ENCODE measurements at places on chromosomes 6 and 20.

DNA sequence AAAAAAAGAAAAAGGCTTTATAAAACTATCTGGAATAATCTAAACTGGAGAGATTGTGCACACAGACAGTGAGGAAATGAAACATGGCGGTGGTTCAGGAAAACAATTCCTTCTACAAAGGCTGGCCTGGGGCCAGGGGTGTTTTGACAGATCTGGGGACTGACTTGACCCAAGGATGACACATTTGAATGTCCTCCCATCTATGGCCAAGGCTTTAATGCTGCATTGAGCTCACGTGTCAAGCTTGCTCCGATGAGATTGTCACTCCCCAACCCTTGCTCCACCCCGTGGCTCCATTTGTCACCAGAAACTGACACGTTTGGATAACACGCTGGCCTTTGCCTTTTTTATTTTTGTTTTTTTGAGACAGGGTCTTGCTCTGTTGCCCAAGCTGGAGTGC, 156.1 kb downstream of the ZFP64 start:
- no peak for DNase-seq
- no peak overlapping the region for H3K27ac ChIP-seq
- H3K4me1 ChIP-seq, result peaks cover 9% of the 10 kb centered on the region
- H3K27me3 ChIP-seq, result no peaks in the 10 kb centered on the region

GRCh38 chr6:136510782-136511181, 39.4 kb downstream of the MAP7 start:
- no peak overlapping the region for H3K27ac ChIP-seq
- H3K4me3 ChIP-seq, result no peak overlapping the region
- DNase-seq, result no peak
- H3K4me1 ChIP-seq, result peaks cover 8% of the 10 kb centered on the region
- H3K27me3 ChIP-seq, result no peaks in the 10 kb centered on the region

DNA sequence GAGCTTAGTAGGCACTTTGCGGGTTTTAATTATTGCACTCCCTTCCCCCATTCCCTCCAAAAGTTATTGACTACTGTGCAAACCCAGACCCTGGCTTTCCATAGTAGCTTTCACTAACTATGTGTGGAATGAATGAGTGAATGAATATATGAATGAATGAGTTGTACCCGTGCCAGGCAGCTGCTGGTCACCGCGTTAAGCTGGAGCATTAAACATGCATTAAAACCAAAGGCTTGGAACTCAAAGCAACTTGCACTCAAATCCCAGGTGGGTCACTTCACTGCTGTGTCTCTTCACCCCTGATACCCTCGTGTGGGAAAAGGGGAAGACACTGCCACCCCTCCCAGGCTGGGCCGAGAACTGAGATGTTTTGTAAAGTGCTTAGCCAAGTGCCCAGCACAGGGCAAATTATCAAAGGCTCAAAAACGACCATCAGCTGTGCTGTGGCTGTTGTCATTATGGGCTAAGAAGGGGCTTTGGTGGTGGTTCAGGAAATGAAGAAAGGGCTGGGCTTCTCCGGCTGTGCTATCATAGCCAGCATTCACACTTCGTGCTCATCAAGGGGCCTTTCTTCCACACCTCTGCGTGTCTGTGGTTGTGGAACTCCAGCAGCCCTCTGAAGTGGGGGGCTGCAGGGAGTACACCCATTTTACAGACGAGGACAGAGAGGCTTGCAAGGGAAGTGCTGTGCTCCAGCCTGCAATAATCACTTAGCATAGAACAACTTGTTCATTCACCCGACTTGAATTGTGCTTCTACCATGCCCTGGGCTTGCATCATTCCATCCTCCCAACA, 60.2 kb upstream of the STX16 start:
- H3K27ac ChIP-seq, result no peak overlapping the region
- DNase-seq, result no peak
- H3K4me3 ChIP-seq, result no peak overlapping the region
- no peaks in the 10 kb centered on the region for H3K36me3 ChIP-seq

DNA sequence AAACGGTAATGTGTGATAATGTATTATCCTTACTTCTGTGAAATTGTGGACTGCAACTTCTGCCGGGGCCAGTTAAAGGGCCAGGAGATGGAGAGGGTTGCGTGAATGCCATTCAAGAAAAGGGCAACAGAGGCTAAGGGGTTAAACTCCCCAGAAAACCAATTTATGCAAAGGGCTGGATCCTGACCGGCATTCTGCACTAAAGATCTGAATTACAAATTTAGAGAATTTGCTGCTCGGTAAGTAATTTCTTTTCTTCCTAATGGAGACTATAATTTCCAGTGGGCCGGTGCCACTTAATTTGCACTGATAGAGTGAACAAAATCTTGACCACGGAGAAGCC, 130.1 kb downstream of the BCAS1 start:
- no peak overlapping the region for H3K27ac ChIP-seq
- no peak overlapping the region for H3K4me3 ChIP-seq
- H3K27me3 ChIP-seq, result no peaks in the 10 kb centered on the region
- no peak for DNase-seq

DNA sequence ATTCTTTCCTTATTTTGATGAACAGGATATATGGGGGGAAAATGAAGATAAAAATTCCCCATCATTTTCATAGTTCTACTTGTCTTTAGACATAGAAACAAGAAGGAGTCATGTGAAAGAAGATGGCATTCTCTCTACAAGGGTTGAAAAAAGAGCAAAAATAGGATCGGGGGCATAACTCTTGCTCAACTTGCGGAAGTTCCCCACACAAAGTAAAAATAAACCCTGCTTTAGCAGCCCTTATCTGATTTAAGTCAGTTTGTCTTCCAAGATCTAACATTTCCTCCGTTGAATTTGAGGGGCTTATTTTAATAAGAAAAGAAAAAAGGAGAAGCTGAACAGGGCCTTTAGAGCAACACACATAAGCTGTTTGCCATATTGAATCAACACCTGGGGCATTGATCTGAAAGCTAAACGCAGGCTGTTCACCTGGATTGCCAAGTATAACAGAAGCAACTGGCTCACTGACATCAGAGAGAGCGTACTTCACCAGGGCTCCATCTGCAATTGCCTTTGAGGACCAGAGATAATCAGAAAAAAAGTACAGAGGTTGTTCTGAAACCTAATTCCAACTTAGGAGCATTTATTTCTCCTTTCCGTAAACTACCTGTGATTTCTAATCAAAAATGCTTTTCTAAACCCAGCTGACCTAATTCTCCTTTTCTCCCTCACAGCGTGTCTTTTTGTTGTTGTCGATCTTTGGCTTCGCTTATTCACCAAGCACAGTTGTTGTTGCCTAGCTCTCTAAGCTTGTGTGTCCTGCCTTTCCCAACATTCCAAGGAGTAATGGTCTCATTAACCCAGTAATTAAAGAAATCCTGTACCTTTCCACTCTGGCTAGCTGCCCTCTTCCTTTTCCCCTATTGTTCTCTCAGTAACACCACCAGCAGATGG, 568.0 kb downstream of the KIF16B start:
- H3K27ac ChIP-seq, result no peak overlapping the region
- H3K4me3 ChIP-seq, result no peak overlapping the region
- no peaks in the 10 kb centered on the region for H3K27me3 ChIP-seq
- no peak for DNase-seq
- no peaks in the 10 kb centered on the region for H3K36me3 ChIP-seq

GRCh38 chr6:169140986-169141495, 112.6 kb downstream of the THBS2 start:
- H3K4me1 ChIP-seq, result no peaks in the 10 kb centered on the region
- no peak for DNase-seq
- H3K4me3 ChIP-seq, result no peak overlapping the region

DNA sequence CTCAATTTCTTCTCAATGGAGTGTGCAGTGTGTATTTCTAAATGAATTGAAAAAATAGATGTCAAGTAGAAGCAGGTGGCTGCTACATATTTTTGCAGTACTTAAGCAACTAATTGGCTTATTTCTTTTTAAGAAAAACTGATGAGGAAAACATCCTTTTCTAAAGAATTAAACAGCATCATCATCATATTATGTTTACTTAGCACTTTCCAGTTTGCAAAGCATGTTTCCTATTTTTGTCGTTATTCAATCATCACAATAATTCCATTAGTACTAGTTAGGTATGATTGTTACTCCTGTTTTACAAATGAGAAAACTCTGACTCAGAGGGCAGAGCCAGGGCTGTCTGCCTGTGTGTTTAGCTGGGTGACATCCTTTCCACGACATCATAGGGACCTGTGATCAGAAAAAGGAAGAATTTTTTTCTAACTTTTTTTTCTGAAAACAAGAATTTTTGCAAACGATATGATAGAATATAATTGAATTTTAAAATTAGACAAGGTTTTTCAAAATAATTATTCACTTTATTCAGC, 22.7 kb upstream of the BMP6 start:
- no peaks in the 10 kb centered on the region for H3K4me1 ChIP-seq
- H3K27me3 ChIP-seq, result no peaks in the 10 kb centered on the region
- no peak for DNase-seq

DNA sequence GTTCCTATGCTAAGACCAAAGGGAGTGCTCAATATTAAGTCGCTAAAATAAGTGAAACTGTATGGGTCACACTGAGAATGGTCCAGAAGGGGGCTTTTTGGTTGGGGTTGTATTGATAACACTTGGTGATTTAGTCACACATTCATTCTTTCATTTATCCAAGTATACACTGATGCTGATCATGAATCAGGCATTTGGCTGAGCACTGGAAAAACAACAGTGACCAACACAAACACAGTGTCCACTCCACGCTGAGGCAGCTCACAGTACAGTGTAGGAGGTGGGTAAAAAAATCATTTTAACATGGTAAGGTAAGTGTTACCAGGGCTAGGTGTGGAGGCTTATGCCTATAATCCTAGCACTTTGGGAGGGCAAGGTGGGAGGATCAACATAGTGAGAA, 9.2 kb upstream of the FAM83C start:
- no peak overlapping the region for H3K4me3 ChIP-seq
- no peak overlapping the region for H3K27ac ChIP-seq
- H3K4me1 ChIP-seq, result peaks cover 10% of the 10 kb centered on the region

DNA sequence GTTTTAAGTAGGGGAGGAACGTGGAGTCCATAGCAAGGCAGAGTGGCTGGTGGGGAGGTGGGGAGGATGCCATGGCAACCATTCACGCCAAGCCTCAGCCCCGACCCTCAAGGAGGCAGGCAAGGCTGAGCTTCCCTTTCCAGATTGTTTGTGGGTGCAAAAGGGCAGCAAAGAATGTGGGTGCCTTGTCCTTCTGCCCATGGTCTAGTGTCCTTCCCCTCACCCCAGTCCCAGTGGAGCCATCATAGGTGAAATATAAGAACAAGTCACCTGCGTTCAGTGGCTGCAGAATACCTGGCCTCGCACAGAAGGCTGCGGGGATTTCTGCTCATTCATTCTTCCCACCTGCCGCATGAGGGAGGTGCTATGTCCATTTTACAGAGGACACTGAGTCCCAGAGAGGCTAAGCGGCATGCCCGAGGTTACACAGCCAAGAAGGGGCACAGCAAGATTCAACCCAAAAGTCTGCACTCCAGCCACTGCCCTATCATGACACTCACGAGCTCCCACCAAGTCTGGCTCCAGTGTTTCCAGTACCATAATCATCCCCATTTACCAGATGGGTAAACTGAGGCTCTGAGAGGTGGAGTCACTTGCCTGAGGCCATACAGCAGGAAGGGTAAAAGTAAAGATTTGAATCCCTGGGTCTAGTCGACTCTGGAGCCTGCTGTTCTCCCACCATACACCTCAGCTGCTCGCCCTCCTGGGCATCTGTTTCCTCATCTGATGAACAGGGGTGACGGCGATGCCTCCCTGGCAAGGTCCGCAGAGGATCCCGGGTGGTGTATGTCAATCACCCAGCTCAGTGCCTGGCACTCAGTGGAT, 100.8 kb downstream of the CEBPB start:
- no peaks in the 10 kb centered on the region for H3K4me1 ChIP-seq
- H3K27ac ChIP-seq, result no peak overlapping the region
- no peaks in the 10 kb centered on the region for H3K27me3 ChIP-seq
- no peak for DNase-seq

DNA sequence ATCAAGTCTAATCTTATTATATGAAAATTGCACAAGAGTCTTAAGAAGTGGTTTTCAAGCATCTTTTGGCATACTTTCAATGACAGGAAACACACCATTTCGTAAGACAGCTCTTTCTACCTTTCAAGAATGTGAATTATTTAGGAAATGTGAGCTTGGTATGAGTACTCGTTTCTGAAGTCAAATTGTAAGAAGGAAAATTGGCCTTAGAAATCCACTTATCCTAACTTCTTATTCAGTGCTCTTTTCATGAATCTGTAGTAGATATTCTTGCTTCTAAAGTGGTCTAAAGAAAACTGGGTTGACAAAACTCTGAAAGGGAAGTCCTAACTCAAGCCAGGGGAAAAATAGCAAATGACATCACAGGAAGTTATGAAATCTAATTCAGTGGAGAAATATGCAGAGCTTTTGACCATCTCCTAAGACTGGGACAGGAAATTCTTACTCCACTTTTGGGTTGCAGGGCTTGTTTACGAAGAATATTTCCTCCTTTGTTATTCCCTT, 38.5 kb upstream of the OGFRL1 start:
- no peaks in the 10 kb centered on the region for H3K36me3 ChIP-seq
- DNase-seq, result peak; percentile 20
- no peak overlapping the region for H3K4me3 ChIP-seq
- H3K27ac ChIP-seq, result no peak overlapping the region

DNA sequence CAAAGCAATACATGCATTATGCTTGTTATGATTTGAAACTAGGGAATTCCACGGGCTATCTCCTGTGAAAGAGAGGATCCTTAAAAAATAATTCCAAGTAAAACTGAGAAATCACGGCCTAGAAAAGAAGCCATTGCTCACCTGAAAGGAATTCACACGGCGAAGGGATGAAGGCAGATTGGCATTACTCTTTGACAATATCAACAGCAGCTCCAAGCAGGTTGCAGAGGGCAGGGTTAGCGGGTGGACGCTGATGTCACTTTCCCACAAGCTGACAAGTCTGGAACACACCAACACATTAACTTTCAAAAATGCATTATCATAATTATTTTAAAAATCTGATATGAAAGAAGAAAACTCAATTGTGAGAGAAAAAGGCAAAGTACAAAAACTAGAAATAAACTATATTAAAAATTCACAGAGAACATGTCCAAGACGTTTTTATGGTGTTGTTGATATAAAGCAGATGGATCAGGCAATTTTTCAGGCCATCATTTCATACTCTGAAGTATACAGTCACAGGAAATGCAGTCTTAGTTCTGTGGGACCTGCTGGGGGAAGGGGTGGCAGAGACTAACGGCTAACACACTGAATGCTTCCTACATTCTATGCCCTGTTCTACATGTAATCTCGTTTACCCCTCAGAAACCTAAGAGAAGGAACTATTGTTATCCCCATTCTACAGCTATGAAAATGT, 108.3 kb downstream of the UBE3D start:
- no peak for DNase-seq
- peaks cover 9% of the 10 kb centered on the region for H3K36me3 ChIP-seq
- H3K27ac ChIP-seq, result no peak overlapping the region
- no peaks in the 10 kb centered on the region for H3K27me3 ChIP-seq
- no peaks in the 10 kb centered on the region for H3K4me1 ChIP-seq
- no peak overlapping the region for H3K4me3 ChIP-seq

Data from CD4-positive, alpha-beta T cell (primary cell).